ENCODE measurements at places on chromosomes 3 and 15. TPM values are rescaled to one million over a fixed set of nuclear protein-coding genes. Genes with fewer than 3 reads are reported as not detected.

UPK1B gene
- not detected for total RNA-seq

DNA sequence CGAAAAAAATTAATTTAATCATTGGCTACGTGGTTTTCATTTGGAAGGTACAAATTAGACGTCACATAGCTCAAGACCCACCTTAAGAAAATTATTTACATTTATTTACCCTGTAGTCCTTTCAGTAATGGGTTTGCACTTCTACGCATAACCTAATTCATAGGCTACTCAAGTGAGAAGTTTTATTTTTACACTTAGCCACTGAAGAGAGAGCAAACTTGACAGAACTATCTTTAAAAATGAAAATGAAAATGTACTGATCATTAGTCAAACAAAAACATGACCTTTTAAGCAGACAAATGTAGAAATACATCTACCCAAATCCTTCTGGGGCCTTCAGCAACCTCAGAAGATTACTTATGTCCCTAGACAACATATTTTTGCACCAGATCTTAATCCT, 269.4 kb upstream of the TTC14 start:
- no peak for DNase-seq

DNA sequence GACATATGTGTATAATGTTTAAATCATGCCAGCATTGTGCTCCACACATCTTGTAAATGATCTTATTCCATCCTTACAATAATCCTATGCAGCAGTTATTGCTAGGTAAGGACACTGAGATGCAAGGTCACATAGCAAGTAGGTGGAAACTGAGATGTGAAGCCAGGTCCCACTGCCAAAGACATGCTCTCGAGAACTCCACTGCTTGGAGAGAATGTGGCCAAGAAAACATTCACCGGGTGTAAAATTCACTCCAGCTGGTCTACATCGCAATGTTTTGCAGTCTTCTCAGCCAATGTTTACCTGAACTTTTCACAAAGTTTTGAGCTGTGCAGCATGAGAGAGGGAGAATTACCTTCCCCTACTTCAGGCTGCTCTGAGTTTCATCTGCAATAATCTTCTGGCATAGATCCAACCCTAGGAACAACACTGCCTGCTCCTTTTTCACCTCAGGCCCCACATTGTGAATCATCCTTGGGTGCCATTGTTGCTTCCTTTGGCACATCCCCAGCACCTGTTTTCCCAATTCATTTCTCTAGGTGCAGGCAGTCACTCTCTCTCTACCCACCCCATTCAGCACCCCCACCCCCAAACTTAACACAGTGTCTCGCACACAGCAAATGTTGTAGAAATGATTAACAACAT, 53.5 kb upstream of the PRTG start:
- no peak for DNase-seq

DNA sequence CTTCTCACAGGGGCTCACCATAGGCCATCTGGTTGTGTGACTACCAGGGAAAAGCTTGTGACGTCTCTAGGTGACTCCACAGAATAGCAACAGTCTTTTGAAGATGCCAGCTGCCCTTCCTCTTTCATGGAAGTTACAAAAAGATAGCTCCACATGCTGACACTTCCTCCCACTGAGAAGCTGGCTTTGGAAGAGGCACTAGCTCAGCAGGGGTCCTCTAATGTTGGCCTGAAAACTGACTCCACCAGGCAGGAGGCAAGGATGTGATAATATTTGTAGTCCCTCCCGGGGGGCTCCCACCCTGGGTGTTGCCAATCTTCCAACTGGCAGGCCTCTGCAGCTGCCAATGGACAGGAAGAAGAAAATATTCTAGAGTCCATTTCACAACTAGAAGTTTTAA, 343.5 kb downstream of the NEK10 start:
- DNase-seq = no peak

GRCh38 chr15:25401501-25401900, 37.3 kb downstream of the UBE3A start:
- DNase-seq = no peak

DNA sequence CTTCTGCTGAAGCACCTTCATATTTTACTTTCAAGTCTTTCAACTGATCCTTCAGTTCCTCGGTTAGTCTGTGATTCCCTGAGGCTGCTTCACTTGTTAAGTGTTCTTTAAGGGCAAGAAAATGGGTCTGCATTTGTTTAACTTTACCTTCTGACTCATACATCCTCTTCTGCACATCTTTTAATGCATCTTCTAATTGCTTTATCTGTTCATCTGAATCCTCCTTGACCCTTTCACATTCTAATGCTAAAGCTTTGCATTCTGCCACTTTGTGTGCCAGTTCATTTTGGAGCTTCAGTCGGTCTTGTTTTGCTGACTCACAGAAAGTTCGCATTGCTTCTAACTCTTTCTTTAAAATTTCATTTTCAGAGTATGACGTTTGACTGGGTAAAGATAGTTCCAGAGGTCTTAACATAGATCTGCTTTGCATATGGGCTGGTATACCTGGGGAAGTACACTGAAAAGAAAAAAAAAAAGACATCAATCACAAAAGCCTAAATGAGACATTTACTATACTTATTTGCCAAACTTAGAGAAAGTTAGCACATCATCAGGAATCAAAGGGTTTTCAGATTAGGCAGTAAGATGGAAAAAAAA, 94.3 kb downstream of the UACA start:
- no peak for DNase-seq

DNA sequence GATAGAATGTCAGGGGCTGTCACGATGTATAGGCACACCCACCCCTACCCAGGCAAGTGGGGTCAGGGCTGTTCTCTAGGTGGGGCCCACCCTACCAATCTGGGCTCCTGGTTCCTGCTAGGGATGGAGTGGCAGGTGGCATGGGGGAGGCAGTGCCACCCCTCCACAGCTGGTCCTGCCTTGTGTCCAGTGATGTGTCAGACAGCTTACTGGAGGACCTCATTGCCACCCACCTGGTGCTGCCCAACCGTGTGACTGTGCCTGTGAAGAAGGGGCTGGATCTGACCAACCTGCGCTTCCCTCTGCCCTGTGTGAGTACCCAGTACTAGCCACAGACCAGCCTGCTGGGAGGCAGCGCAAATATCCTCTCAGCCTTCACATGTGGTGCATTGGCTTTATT, 27.5 kb downstream of the ESYT3 start:
- DNase-seq = no peak

DNA sequence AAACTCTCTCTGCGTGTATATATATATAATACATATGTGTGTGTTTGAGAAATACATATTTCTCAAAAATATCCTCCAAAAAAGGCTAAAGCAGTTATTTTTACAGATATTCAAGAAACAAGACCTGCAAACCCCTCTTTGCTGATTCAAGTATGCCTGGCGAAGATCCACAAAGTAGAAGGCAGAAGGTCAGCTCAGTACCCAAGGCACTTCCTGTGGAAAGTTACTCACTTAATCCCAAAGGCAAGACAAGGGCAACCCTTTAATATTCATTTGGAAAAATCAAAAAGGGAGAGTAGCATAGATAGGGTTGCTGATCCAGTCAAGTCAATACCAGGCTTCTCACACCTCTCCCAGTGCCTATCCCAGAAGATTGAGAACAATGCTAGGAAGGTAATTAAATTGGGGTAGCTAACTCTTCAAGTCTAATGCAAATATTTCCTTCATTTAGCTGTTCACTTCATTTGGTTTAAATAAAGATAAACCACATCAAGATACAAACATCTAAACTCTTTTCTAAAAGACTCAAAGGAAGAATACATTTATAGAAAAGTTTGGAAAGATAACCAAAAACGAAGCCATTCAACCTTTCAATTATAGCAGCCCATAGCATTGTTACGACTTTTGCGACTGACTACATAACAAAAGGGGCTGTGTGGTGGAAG, 7.2 kb downstream of the COX17 start:
- no peak for DNase-seq

DNA sequence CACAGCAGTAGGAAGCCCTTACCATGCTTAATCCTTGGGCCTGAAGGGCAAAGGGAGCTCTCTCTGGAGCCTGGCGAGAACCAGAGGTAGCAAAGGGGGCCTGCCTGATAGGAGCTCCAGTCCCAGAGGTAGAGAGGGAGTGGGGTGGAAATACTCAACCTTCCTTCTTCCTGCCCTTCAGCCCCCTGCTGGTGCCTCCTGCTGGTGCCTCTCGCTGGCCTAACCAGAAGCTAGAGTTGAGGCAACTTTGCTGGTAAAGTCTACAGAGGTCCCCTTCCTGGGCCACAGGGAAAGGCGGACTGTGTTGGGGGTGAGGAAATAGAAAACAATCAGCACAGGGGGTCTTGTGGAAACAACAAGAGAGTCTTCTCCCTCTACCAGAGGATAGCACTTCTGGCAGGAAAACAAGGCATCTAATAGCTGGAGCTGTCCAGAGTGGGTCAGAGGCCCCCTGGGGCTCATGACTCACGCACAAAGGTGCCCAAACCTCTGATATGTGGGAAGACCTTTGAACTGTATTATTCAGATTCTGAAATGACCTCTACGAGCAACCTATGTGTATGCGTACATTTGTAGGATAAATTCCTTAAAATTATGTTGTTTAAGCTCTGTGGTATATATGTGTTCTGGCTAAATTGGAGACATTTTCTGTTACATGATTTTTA, 133.9 kb downstream of the LRRC28 start:
- DNase-seq = peak; percentile 33

DNA sequence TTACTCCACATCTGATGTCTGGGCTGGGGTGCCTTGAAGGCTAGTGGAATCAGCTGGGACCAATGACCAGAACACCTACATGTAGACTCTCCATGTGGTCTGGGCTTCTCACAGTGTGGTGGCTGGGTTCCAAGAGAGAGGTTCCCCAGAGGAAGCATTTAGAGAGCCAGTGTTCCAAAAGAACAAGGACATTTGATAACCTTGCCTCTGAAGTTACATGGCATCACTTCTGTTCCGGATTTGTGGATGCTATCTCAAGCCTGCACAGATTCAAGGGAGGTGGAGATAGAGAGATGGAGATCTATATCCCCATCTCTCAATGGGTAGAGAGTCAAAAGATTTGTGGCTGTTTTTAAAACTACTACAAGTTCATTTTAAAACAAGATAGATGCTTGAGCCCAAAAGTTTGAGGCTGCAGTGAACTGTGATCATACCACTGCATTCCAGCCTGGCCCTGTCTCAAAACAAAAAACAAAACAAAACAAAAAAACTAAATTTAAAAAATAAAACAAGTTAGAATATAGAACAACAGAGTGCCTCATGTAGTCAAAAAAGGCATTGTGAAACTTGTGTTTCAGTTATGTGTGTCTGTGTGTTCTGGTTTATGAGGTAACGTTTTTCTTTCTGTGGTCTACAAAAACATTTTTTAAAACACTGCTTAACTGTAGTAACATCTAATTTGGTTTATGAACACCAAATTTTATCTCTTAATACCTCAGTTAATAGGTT, 44.8 kb downstream of the PDE8A start:
- DNase-seq = no peak

DNA sequence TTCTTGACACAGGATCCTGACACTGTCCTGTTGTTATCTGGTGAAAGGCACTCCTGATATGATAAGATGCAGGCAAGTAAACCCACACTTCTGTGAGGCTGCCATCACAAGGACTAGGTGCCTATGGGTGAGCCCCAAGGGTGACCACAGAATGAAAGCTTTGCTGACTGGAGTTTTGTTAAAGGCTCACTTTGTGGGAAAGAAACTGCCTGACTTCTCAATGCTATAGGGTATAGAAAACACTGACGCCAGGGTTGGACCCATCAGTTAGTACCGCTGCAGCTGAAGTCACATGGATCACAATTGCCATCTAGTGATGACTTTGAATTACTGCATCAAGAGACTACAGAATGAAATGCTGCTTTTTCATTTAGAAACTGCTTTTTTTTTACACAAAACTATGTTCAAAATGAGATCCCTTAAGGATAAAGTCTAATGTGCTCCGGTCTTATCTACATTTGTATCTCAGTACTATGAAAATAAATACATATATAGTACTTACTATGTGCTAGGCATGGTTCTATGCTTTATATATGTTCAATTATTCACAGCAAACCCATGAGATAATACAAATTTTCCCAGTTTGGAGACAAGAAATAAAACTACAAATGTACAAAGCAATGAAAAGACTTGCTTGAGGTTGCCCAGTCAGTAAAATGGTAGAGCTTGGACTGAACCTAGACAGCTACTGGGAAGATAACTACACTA, 64.2 kb upstream of the CMSS1 start:
- DNase-seq = peak; percentile 26

DNA sequence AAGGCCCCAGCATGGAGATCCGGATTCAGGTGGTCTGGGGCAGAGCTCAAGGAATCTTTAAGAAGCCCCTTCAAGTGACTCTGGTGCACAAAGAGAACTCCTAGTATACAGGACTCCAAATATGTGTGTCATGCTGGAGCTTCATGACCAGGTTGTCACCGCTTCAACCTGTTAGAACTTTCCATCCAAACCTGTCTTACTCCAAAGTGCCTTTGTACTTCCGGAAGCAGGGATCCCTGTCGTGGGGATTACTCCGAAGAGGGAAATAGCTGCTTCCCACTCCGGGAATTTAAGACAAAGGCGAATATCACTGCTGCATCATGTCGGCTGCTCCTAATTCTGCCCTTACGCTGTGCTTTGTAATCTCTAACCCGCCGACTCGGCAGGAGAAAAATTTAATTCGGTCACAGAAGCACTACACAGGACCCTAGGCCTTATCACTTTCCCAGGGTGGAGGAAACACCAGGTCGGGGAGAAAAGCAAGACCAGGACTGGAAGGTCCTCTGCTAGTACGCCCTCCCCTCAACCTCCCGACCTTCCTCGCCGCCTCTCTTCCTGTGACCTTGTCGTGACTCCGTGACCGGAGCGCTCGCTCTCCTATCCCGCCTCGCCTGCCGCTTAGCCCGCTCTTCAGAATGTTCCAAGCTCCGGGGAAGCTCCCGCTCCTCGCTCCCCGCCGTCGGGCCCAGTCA, 730 bp downstream of the HIGD1A start:
- DNase-seq = peak; percentile 45

DNA sequence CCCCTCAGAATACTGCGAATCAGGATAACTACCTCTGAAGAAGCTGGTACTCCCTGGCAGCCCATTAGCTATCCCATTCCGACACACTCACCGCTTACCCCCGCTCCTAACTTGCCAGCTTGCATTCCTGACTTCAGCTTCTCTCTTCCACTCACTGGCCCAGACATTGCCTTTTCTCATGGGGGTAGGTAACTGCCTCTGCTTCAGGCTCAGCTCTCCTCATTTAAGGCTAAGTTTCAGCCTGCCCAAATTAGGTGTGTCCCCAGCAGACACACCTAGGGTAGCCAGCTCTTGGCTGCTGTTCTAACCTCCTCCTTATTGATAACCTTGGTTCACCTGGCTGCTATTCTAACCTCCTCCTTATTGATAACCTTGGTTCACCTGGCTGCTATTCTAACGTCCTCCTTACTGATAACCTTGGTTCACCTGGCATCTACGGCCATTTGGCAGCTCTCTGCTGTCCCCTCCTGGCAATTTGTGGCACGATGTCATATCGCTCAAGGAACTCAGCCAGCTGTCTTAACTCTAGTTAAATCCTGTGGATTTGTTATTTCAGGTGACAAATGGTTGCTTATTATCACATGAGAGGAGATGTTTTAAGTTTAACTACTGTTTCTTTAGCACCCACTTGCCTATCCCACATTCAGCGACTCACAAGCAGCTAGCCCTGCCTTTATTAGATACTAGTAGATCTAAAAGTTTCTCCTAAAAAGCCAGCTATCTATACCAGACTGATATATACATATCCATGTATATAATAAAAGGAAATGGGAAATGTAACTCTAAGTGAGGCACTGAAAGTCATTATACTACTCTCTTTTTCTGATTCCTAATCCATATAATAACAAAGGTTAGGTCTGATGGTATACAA, 106.5 kb upstream of the ACP3 start:
- DNase-seq = peak; percentile 37

All from activated CD8-positive, alpha-beta T cell treated with anti-CD3 and anti-CD28 coated beads for 36 hours (primary cell).